Glutamatergic neuron (in vitro differentiated cells): ENCODE measurements at places on chromosomes 1 and 21.

DNA sequence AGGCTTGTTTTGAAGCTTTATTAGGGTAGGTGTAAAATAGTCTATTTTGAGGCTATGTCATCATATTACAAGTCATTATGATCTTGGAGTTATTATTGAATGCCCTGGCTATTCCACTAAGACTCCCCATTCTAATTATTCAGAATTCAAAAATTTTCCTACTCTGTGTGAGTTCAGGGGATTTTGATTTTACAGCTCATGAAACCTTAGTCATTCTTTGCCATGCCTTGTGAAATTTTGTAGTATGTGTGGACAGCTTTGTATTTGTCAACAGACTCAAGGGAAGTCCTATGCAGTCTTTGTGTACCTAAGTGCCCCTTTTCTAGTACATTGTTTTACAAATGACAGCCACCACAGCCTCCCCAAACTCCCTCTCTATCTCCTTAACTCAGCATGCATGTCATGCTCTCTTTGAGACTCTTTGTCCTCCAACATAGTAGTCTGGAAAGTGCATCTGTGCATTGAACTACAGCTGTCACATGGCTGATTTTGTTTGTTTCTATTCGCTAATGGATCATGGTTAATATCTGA, 28.0 kb downstream of the CD1D start:
- H3K4me3 ChIP-seq: no peak overlapping the region
- H3K27me3 ChIP-seq: peaks cover 4% of the 10 kb centered on the region
- H3K36me3 ChIP-seq: no peaks in the 10 kb centered on the region
- DNase-seq: no peak
- H3K4me1 ChIP-seq: peaks cover 1% of the 10 kb centered on the region

GRCh38 chr1:82565146-82565545, 764.4 kb downstream of the ADGRL2 start:
- H3K4me3 ChIP-seq: no peak overlapping the region
- no peaks in the 10 kb centered on the region for H3K36me3 ChIP-seq
- no peak overlapping the region for H3K27ac ChIP-seq
- H3K27me3 ChIP-seq: no peaks in the 10 kb centered on the region
- H3K4me1 ChIP-seq: peaks cover 2% of the 10 kb centered on the region

DNA sequence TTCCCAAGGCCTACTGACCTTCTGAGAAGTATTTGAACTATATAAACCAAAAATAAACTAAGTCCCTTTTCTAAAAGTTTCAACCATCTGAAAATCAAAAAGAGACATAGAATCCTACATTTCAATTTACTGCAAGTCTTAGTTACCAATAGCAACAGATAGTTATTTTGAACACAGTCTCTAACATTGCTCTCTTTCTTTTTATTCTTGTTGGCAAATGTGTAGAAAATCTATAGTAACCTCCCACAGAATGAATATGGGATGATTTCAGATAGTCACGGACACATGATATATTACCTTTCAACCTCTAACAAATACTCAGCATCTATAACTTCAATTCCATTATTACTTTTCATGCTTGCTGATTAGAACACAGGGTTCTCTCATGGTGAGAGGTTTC, 68.9 kb upstream of the RAB3GAP2 start:
- no peaks in the 10 kb centered on the region for H3K27me3 ChIP-seq
- no peak overlapping the region for H3K27ac ChIP-seq
- H3K4me3 ChIP-seq: no peak overlapping the region
- H3K36me3 ChIP-seq: no peaks in the 10 kb centered on the region
- peaks cover 5% of the 10 kb centered on the region for H3K4me1 ChIP-seq

GRCh38 chr1:5597991-5598823, 394.0 kb downstream of the NPHP4 start:
- H3K27ac ChIP-seq: no peak overlapping the region
- no peak overlapping the region for H3K4me3 ChIP-seq
- H3K36me3 ChIP-seq: no peaks in the 10 kb centered on the region
- peaks cover 2% of the 10 kb centered on the region for H3K27me3 ChIP-seq

- H3K4me1 ChIP-seq: peaks cover 10% of the 10 kb centered on the region
- no peak for DNase-seq
- H3K36me3 ChIP-seq: no peaks in the 10 kb centered on the region
These were observed 2.8 kb upstream of the ZNF644 start for GRCh38 chr1:91024481-91025119.

DNA sequence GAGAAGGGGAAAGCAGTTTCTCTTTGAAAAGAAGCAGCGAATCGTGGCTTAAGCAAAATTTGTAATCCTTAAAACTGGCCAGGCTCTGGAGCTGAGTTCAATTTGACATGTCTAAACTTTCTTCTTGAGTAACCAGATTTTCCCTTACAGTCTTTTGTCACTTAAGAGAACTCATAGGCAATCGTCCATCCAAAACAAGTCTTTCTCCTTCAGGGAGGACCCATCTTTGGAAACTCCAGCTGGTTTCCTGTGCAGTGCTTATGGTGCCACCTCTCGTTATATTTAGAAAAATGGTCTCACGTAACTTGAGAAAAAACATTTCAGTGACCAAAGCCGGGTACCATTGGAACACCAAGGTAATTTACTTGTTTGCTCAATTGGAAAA, 1.8 kb upstream of the PTTG1IP start:
- peaks cover 19% of the 10 kb centered on the region for H3K4me1 ChIP-seq
- H3K27me3 ChIP-seq: peaks cover 6% of the 10 kb centered on the region
- no peaks in the 10 kb centered on the region for H3K36me3 ChIP-seq
- no peak overlapping the region for H3K27ac ChIP-seq
- DNase-seq: no peak
- peak overlapping the region; percentile 83 for H3K4me3 ChIP-seq

DNA sequence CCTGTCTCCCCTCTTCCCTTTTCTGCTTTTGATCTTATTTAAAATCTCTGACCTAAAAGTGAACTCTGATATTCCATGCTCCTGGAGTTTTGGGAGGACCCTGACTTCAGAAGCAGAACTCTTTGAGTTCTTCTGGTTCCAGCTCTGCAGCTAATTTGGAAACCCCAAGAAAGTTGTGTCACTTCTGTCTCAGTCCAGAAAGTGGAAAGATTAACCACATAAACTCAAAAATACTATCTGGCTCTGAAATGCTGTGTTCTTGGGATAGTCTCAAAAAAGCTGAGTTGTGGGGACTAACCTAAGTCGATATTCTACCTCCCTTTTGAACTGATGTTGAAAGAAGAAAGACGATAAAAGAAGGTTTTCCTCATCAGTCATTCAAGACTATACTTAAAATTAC, 59.8 kb downstream of the ITPKB start:
- peaks cover 12% of the 10 kb centered on the region for H3K27me3 ChIP-seq
- no peak overlapping the region for H3K4me3 ChIP-seq
- no peak overlapping the region for H3K27ac ChIP-seq
- H3K36me3 ChIP-seq: no peaks in the 10 kb centered on the region
- peaks cover 30% of the 10 kb centered on the region for H3K4me1 ChIP-seq

DNA sequence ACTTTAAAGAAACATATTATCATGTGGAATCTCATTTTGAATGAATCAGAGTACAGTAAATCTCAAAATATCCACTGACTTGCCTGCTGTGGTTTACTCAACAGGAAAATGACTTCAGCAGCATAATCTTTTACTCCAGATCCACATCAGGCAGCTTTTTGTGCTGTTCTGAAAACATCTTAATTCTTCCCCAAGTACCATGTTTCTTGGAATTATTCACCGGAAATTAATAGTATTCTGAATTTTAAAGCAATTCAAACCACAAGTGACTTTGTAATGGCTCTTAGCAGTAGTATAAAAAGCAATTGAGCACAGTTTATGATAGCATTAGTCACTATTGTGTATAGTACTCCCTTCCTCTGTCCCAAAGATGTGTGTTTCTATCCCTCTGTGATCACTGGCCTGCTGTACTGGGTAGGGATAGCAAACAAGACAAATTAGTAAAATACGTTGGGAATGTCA, 64.2 kb upstream of the ERRFI1 start:
- no peak overlapping the region for H3K27ac ChIP-seq
- peaks cover under 1% of the 10 kb centered on the region for H3K4me1 ChIP-seq
- no peak overlapping the region for H3K4me3 ChIP-seq
- DNase-seq: no peak

- no peak overlapping the region for H3K27ac ChIP-seq
- H3K27me3 ChIP-seq: no peaks in the 10 kb centered on the region
- H3K4me3 ChIP-seq: no peak overlapping the region
These were observed 19.8 kb downstream of the HP1BP3 start for GRCh38 chr1:20767271-20767670.

- peaks cover 6% of the 10 kb centered on the region for H3K27me3 ChIP-seq
- H3K4me1 ChIP-seq: peaks cover 9% of the 10 kb centered on the region
- no peak overlapping the region for H3K4me3 ChIP-seq
- no peak for DNase-seq
These were observed 13.1 kb downstream of the MECR start for GRCh38 chr1:29217633-29218032.

- H3K4me3 ChIP-seq: no peak overlapping the region
- peaks cover 1% of the 10 kb centered on the region for H3K27me3 ChIP-seq
- H3K27ac ChIP-seq: no peak overlapping the region
- H3K36me3 ChIP-seq: no peaks in the 10 kb centered on the region
- H3K4me1 ChIP-seq: peaks cover 6% of the 10 kb centered on the region
- DNase-seq: no peak
These were observed 6.3 kb downstream of the ZMPSTE24 start for GRCh38 chr1:40264354-40264781.

DNA sequence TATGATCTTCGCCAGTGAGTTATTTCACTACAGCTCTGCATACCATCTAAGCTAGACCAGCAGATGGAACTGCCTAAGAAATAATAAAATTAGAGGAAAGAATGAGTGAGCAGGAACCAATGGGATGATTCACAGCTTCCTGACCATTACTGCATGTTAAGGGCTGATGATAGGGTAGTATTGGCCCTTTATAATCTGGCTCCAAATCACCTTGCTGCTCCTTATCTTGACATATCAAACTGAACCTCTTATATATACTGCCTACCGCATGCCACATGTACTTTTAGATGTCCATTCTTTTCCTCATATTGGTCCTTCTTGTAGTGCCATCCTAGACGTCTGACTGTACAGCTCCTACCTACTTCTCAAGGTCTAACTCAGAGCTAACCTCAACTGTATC, 524.4 kb downstream of the DPYD start:
- no peak for DNase-seq
- H3K4me1 ChIP-seq: no peaks in the 10 kb centered on the region
- H3K27me3 ChIP-seq: peaks cover 2% of the 10 kb centered on the region
- H3K36me3 ChIP-seq: no peaks in the 10 kb centered on the region

DNA sequence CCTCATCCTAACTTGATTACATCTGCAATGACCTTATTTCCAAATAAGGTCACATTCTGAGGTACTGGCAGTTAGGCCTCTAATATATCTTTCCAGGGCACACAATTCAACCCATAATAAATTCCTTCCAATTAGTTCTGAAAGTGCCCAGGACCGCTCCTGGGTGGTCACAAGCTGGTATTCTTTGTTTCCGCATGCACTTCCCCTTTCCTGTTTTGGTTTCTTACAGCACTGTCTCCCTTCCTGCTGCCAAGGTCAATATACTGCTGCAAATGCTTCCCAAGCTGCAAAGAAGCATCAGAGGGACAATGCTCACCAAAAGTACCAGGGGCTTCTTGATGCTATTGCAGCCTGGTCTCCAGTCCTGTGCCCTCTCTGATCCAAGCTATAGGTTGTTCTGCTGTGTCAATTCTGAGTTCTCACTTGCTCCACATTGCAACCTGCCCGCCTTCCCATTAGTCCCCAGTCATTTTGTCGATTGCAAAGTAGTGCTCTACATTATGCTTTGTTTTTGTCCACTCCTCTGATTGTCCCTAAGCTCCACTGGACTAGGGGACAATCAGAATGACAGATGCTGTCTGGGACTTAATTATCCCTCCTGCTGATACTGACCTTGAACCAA, 13.9 kb upstream of the XPR1 start:
- H3K36me3 ChIP-seq: no peaks in the 10 kb centered on the region
- H3K27ac ChIP-seq: no peak overlapping the region
- H3K4me3 ChIP-seq: no peak overlapping the region
- H3K4me1 ChIP-seq: no peaks in the 10 kb centered on the region
- H3K27me3 ChIP-seq: no peaks in the 10 kb centered on the region
